ENCODE measurements at places on chromosomes 1 and 21.

DNA sequence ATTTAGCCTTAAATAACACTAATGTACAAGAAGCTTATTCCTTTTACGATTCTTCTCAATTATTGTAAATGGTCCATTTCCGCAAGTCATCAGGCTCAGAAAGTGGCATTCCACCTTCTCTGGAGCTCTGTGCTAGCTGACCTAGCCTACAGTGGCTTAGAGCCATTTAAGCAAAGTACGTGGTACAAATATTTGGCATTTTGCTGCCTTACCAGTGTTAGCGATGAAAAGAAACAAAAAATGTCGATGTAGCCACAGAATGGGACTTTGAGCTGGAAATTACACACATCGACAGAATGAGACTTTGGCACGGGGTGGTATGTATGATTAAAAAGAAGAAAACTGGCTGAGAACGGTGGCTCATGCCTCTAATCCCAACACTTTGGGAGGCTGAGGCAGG lies 26.1 kb downstream of the OVAAL start:
- DNase-seq: no peak
- no peaks in the 10 kb centered on the region for H3K36me3 ChIP-seq
- H3K27me3 ChIP-seq: no peaks in the 10 kb centered on the region
- no peak overlapping the region for H3K4me3 ChIP-seq

DNA sequence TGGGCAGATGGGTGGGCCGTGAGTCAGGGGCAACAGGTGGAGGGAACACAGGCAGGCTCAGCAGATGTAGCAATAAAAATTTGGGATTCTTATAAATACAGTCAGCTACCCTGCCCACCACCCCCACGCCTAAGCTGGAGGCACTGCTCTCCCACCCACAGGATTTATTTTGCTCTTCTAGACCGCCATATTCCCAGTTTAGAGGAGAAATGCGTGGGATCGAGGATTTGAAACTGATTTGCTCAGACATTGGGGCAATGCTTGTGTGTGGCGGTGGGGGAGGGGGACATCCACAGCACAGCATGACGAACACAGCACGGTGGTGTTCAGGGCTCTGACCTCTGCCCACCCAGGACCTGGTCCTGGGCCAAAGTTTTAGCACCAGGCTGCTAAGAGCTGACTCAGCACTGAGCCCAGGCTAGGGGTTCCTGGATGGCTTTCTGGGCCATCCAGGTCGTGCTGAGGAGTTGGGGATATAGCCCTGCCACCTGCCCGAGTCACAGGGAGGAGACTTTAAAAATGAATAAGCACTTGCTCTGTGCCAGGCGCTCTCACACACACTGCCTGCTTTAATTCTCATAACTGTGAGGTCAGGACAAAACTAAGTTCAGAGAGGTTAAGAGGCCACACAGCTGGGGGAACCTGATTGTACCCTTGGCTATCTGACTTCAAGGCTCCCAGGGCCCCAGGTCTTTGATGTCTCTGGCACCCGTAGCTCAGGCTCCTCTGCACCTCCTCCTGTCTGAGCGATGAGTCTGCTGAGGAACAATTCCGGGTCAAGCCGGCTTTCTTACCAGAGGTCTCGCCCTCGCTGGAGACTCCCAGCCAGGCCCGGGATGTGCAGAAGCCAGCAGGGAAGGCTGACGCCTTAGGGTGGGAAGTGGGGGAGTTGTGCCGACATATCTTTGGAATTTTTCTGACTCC lies 29.4 kb upstream of the CSF1 start:
- H3K36me3 ChIP-seq: no peaks in the 10 kb centered on the region
- no peak overlapping the region for H3K27ac ChIP-seq
- peaks cover 22% of the 10 kb centered on the region for H3K4me1 ChIP-seq
- DNase-seq: no peak
- H3K4me3 ChIP-seq: no peak overlapping the region

GRCh38 chr21:42651515-42652401 lies 1.7 kb upstream of the PDE9A start:
- no peak overlapping the region for H3K27ac ChIP-seq
- no peak overlapping the region for H3K4me3 ChIP-seq
- DNase-seq: no peak
- H3K4me1 ChIP-seq: peaks cover 14% of the 10 kb centered on the region
- peaks cover 7% of the 10 kb centered on the region for H3K36me3 ChIP-seq

DNA sequence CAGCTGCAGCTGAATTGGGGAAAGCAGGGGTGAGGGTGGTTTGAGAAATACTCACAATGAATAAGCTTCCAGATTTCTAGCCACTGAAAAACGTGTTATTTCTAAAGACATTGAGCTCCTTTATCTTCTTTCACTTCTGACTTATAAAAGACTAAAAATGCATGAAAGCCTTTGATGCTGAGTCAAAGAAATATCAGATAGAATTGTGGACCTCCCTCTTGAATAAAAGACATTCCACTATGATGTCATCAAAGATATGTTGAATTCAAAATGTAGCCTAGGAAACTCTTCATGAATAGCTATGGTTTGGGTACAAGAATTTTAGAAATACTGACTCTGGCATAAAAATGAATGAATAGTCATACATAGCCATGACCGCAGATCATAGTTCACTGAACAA lies 44.7 kb upstream of the COL24A1 start:
- no peaks in the 10 kb centered on the region for H3K27me3 ChIP-seq
- H3K4me1 ChIP-seq: no peaks in the 10 kb centered on the region
- H3K36me3 ChIP-seq: no peaks in the 10 kb centered on the region

DNA sequence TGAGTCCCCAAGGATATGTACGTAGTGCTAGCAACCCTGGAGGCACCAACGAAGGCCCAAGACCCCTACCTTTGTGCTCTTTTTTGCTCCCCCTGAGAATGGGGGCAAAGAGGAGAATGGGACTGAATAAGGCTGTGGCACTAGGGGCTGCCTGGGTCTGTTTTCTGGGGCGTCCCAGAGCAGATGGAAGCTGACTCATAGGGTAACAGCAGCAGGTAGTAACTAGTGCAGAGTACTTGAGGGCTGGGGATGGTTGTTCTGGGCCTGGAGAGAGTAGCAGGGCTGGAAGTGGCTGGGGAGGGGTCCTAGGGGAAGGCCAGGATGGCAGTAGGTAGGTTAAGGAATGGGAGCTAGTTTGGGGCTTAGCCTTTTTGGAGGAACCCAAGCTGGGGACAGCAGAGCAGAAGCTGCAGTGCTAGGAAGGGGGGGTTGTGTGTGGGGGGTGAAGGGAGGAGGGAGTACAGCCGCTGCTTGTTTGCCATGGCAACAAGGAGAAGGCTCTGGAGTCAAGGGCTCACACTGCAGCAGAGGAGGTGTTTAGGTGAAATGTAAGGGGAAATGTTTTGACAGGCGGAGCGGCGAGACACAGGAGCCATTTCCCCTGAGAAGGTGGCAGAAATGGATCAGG lies 1.8 kb downstream of the NCDN start:
- no peak overlapping the region for H3K4me3 ChIP-seq
- no peaks in the 10 kb centered on the region for H3K27me3 ChIP-seq
- H3K36me3 ChIP-seq: peaks cover 18% of the 10 kb centered on the region
- H3K27ac ChIP-seq: no peak overlapping the region
- DNase-seq: no peak

- no peaks in the 10 kb centered on the region for H3K36me3 ChIP-seq
- no peak overlapping the region for H3K27ac ChIP-seq
- H3K4me3 ChIP-seq: no peak overlapping the region
- no peak for DNase-seq
- H3K27me3 ChIP-seq: peaks cover 34% of the 10 kb centered on the region
Measured at GRCh38 chr1:84700070-84700469, 9.8 kb upstream of the SSX2IP start.

GRCh38 chr1:218304281-218305039 lies 19.4 kb downstream of the RRP15 start:
- no peak overlapping the region for H3K4me3 ChIP-seq
- no peaks in the 10 kb centered on the region for H3K4me1 ChIP-seq
- peaks cover 75% of the 10 kb centered on the region for H3K36me3 ChIP-seq
- no peak for DNase-seq

- no peak for DNase-seq
- H3K27ac ChIP-seq: no peak overlapping the region
- H3K36me3 ChIP-seq: peaks cover 2% of the 10 kb centered on the region
- no peak overlapping the region for H3K4me3 ChIP-seq
- H3K4me1 ChIP-seq: no peaks in the 10 kb centered on the region
- H3K27me3 ChIP-seq: no peaks in the 10 kb centered on the region
Measured at GRCh38 chr1:52769346-52770033, 43.2 kb downstream of the ZYG11B start.

DNA sequence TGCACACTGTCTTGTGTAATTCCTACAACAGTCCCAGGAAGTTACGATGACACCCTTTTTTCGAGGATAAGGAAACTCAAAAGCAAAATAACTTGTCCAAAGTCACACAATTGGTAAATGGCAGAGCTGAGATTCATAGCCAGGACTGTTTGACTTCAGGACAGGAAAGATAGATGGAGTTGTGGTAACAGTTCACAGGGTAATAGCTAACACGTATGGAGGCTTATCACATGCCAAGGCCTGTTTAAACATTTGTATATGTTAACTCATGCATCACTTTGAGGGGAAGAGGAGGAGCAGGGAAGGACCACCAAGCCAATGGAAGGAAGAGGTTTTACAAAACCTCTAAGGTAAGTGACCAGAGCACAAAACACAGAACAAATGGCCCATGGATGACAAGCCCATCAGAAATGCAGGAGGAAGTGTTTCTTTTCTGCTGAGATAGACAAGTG lies 2.8 kb downstream of the DHCR24 start:
- no peaks in the 10 kb centered on the region for H3K27me3 ChIP-seq
- peaks cover 71% of the 10 kb centered on the region for H3K36me3 ChIP-seq
- DNase-seq: no peak
- H3K4me1 ChIP-seq: peaks cover 30% of the 10 kb centered on the region
- no peak overlapping the region for H3K27ac ChIP-seq

DNA sequence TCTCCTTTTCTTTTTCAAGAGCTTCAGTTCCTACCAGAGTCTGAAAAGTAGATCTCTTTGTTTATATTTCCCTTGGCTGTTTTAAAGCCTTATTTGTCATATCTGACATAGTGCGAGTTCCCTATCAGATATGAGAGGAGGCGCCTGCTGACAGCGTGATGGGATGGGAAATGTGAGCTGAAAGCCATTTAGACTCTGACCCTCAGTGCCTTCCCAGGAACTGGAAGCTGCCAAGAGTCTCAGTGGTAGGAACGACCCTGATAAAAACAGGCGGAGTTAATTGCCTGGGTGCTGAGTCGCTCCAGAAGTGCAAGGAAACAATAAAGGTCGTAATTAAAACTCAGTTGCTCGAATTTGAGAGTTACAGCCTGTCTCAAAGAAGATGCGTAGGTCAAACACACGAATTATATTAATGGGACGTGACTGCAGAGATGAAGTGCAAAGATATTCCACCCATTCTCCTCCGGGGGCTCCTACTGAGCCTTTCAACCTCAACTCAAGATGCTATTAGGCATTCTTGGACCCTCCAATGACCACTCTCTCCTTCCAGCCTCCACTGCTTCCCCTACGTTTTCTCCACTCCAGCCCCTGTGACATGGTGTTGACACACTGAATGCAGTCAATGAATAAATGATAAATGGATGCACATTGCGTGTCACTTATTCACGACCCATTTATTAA lies 84.6 kb downstream of the KAZN start:
- H3K4me3 ChIP-seq: no peak overlapping the region
- no peaks in the 10 kb centered on the region for H3K4me1 ChIP-seq
- no peak overlapping the region for H3K27ac ChIP-seq
- no peak for DNase-seq
- no peaks in the 10 kb centered on the region for H3K27me3 ChIP-seq

- DNase-seq: no peak
- H3K27ac ChIP-seq: no peak overlapping the region
- H3K4me3 ChIP-seq: no peak overlapping the region
- peaks cover 21% of the 10 kb centered on the region for H3K36me3 ChIP-seq
Measured at GRCh38 chr21:26003404-26003803, 167.2 kb downstream of the APP start.

GRCh38 chr1:43042773-43043457 lies 84.2 kb upstream of the SLC2A1 start:
- H3K36me3 ChIP-seq: no peaks in the 10 kb centered on the region
- H3K4me1 ChIP-seq: peaks cover 8% of the 10 kb centered on the region
- H3K4me3 ChIP-seq: no peak overlapping the region
- no peaks in the 10 kb centered on the region for H3K27me3 ChIP-seq
- H3K27ac ChIP-seq: no peak overlapping the region

GRCh38 chr1:37574834-37575480 lies 18.2 kb downstream of the DNALI1 start:
- no peaks in the 10 kb centered on the region for H3K4me1 ChIP-seq
- H3K27me3 ChIP-seq: no peaks in the 10 kb centered on the region
- H3K27ac ChIP-seq: no peak overlapping the region
- no peak overlapping the region for H3K4me3 ChIP-seq
- H3K36me3 ChIP-seq: peaks cover 93% of the 10 kb centered on the region

GRCh38 chr21:45607021-45607908 lies 36.3 kb upstream of the PCBP3 start:
- H3K4me1 ChIP-seq: no peaks in the 10 kb centered on the region
- no peaks in the 10 kb centered on the region for H3K36me3 ChIP-seq
- no peak for DNase-seq
- no peaks in the 10 kb centered on the region for H3K27me3 ChIP-seq
- no peak overlapping the region for H3K27ac ChIP-seq

- DNase-seq: no peak
- H3K27ac ChIP-seq: no peak overlapping the region
- no peaks in the 10 kb centered on the region for H3K36me3 ChIP-seq
- H3K4me3 ChIP-seq: peak overlapping the region; percentile 71
Measured at GRCh38 chr1:220879509-220880361, 492 bp downstream of the HLX start.

DNA sequence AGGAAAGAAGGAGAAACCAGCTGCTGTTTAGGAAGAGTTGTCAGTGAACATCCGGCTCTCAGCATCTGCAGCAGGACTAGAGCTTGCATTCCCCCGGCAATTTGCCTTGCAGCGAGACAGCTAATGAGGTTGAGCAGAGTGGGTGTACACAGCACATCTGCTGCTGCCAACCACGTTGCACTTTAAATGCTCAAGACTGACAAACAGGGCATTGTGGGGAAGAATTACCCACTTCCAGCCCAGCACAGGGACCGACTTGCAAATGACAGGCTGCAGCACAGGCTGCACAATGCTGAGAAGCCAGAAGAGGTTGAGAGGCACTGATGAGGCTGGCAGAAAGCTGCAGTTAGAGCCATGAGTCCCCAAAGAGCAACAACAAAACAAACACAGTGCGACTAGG lies 47.5 kb upstream of the PLA2G2C start:
- H3K27me3 ChIP-seq: no peaks in the 10 kb centered on the region
- no peak overlapping the region for H3K4me3 ChIP-seq
- no peak for DNase-seq
- H3K27ac ChIP-seq: no peak overlapping the region
- no peaks in the 10 kb centered on the region for H3K36me3 ChIP-seq

GRCh38 chr1:175564119-175564518 lies 179.3 kb downstream of the TNR start:
- DNase-seq: no peak
- H3K4me1 ChIP-seq: peaks cover 11% of the 10 kb centered on the region
- H3K4me3 ChIP-seq: no peak overlapping the region
- H3K27me3 ChIP-seq: no peaks in the 10 kb centered on the region
- H3K36me3 ChIP-seq: no peaks in the 10 kb centered on the region

GRCh38 chr1:13783551-13783950 lies 83.6 kb downstream of the PRDM2 start:
- DNase-seq: no peak
- H3K36me3 ChIP-seq: peaks cover 96% of the 10 kb centered on the region
- H3K4me1 ChIP-seq: peaks cover 16% of the 10 kb centered on the region
- H3K27me3 ChIP-seq: no peaks in the 10 kb centered on the region

All from neuronal stem cell (in vitro differentiated cells).